ENCODE measurements at places on chromosomes 7 and 10.

- DNase-seq: no peak
Measured at GRCh38 chr7:150668472-150668911, 17.0 kb upstream of the GIMAP2 start.

DNA sequence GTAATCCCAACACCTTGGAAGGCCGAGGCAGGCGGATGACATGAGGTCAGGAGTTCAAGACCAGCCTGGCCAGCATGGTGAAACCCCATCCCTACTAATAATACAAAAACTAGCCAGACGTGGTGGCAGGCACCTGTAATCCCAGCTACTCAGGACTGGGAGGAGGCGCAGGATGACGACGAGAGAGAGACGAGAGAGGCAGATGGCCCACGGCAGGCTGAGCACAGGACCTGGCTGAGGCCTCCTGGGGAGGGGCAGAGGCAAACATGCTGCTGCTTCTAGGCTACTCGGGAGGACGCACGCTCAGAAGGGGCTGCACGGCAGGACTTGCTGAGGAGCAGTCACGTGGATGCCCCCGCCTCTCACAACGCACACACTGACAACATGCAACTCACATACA, 22.4 kb downstream of the DIP2C start:
- DNase-seq: no peak

- DNase-seq: no peak
Measured at GRCh38 chr10:104505521-104506042, 135.5 kb upstream of the SORCS3 start.

- no peak for DNase-seq
Measured at GRCh38 chr10:35578618-35578956, 26.6 kb upstream of the GJD4 start.

DNA sequence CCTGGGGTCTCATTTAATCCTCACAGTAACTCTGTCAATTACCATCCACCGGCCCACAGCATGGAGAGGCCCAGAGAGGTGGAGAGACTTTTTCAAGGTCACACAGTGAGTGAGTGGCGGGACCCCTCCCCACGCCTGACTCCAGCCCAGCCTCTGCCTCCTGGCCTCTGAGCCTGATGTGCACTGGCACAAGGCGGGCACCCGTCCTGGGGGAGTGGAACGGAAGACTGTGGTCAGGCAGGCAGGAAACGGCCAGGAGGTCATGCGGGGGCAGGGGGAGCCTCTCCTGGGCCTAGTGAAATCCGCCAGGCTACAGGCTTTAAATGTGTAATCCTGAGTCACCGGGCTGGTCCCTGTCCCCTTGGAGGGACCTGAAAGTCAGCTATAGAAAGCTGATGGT, 32.2 kb downstream of the ZCCHC24 start:
- DNase-seq: no peak

DNA sequence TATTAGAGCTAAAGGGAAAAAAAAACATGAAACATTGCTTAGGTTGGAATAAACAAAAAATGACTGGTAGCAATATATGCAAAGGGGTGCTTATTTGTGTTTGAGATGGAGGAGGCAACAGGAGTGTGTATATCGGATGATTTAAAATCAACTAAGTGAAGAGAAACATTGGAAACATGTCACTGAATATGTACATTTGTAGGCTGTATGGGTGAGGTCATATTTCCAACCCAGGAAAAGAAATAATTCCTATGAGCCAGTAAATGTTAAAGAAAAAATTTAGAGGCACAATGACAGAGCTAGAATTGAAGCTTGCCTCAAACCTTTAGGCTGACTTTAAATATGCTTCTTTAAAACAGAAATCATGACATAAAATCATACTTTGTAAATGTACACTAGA, 709.0 kb upstream of the SEMA3D start:
- no peak for DNase-seq

DNA sequence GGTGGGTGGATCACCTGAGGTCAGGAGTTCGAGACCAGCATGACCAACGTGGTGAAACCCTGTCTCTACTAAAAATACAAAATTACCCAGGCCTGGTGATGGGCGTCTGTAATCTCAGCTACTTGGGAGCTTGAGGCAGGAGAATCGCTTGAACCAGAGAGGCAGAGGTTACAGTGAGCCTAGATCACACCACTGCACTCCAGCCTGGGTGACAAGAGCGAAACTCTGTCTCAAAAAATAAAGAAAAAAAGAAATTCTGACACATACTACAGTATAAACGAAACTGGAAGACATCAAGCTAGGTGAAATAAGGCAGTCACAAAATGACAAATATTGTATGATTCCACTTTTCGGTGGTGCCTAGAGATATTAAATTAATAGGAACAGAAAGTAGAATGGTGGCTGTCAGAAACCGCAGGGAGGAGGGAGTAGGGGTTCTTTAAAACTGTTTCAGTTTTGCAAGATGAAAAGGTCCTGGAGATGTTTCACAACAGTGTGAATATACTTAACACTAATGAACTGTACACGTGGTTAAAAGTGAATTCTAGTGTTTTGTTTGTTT, 23.2 kb downstream of the PILRA start:
- peak; percentile 47 for DNase-seq

DNA sequence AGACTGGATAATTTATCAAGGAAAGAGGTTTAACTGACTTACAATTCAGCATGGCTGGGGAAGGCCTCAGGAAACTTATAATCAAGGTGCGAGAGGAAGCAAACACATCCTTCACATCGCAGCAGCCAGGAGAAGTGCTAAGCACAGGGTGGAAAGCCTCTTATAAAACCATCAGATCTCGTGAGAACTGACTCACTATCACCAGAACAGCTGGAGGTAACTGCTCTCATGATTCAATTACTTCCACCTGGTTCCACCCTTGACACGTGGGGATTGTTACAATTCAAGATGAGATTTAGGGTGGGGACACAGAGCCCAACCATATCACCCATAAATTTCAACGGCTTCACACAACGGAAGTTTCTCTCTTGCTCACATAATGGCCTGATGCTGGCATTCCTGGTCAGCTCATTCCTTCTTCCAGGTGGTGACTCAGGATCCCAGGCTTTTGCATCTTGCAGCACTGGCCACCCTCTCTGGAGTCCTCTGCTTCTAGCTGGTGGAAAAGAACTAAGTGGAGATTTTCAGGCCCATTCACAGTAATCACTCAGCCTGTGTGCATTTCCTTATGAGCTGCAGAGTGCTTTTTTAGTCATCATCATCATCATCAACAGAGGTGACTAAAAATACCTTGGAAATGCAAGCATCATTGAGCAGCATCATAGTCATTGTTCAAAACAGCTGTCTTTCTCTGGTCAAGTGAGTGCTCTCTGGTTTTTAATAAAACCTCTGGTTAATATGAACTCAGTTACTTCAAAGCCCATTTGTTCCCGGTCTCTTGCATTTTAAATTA, 308.1 kb downstream of the SFMBT2 start:
- no peak for DNase-seq

- no peak for DNase-seq
Measured at GRCh38 chr7:102859799-102860125, 53.0 kb upstream of the LRRC17 start.

- DNase-seq: no peak
Measured at GRCh38 chr10:29828956-29829355, 194.2 kb upstream of the SVIL start.

DNA sequence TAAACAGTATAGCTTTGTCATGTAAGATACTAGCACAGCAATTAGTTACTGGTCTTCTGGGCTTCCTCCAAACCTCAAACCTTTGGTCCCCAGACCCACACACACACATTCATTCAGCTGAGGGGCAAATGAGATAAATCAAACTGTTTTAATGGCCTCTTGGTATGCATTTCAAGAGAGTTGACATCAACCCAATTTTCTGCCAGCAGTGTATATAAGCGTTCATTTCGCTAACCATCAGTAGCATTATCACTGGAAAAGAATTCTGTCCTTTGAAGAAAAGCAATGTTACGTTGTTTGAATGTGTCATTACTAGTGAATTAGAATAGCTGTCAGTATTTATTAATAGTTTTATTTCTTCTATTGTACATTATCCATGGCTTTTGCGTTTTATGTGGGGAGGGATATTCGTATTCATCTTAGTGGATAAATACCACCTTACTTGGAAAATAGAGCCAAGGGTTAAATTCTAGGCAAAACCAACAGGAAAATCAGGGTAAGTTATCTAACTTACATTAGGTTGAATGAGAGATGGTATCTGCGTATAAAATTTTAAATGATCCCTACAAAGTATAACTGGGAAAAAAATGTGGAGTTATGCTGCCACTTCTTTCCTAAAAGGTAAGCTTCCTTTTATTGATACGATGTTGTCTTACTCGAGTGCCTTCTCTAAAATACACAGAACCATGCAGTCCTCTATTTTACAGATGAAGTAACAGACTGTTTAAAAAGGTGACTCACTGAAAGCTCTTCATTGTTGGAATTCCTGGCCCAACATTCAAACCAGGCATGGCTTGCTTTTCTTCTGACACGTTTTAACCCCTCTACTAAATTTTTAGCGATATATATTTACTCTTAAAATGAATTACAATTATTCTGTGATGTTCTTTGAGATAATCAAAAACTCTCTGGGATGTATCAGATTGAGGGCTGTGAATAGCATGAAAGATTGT, 2.0 kb upstream of the ZMYND11 start:
- DNase-seq: no peak

DNA sequence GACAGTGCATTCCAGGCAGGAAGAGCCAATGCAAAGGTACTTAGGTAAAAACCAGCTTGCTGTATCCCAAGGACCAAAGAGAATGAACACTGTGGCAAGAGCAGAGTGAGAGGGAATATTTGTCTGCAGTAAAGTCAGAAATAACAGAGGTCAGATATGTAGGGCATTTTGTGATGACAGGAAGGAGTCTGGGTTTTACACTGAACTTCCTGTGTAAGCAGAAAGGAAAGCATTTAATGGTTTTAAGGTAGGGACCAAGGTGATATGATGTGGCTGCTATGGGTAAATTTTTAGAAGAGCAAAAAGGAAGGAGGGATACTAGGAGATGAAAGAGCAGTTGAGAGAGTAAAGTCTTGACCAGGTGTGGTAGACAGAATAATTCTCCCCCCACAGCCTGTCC, 10.1 kb downstream of the ABCB1 start:
- no peak for DNase-seq

DNA sequence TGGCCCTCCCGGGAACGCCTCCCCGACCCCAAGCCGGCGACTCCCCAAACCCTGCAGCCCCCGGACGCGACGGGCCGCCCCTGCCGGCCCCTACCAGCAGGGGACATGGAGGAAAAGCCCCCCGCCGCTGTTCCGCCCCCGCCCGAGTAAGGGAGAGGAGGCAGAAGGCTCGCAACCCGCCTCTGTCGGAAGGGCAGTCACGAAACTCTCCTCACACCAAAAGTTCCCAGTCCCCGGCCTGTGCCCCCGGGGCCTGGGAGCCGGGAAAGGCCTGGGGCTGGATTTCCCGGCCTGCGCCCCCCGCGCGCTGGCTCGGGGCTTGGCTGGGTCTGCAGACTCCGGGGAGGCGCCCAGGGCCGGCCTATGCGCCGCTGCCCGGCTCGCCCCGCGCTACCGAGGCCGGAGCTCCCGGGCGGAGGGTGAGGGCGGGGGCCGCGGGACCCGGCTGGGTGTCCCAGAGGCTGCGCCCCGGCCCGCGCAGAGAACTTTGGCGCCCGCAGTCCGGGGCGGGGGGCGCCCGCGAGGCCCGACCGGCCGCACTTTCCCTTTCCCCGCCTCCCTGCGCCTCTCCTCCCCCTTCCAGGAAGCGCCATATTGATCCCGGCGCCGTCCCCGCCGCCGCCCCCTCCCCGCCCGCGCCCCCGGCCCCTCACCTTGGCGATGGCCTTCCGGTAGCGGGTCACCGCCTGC, 728 bp downstream of the PARD3 start:
- no peak for DNase-seq

DNA sequence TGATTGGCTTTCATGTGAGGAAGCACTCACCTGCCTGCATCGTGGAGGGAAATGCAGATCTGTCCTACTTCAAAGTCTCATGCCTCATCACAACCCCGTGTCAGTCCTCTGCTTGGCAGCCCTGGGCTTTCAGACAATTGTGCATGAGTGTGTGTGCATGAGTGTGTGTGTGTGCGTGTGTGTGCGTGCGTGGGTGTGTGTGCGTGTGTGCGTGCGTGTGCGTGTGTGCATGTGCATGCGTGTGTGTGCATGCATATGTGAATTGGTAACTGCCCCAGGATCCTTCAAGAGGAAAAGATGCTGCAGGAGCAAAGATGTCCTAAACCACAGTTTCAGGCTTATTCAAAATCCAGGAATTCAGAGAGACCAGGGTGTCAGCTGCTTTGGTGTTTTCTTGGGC, 71.3 kb downstream of the LANCL2 start:
- no peak for DNase-seq

DNA sequence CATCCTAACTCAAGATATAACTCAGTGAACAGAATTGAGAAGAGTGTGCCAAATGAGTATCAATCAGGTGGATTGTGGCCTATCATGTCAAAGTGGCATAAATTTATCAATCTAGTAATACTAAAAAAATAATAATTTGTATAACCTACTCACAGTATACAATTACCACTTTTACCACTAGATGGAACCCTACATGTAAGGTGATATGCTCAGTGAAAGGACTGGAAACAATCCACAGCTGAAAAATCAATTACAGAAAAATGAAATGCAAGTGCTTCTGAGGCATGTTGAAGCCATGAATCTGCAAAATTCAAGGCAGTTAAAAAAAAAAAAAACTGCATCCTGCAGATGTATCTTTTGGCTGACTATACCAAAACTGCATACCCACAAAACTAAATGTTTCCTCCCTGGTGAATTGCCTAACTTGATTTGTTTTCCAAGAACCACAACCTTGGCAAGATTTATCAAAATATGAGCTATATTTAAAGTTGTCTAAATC, 13.9 kb downstream of the ARHGAP19 start:
- no peak for DNase-seq

- DNase-seq: no peak
Measured at GRCh38 chr7:86916277-86916825, 143.1 kb downstream of the ELAPOR2 start.

- DNase-seq: no peak
Measured at GRCh38 chr7:38825721-38826440, 83.1 kb downstream of the VPS41 start.

DNA sequence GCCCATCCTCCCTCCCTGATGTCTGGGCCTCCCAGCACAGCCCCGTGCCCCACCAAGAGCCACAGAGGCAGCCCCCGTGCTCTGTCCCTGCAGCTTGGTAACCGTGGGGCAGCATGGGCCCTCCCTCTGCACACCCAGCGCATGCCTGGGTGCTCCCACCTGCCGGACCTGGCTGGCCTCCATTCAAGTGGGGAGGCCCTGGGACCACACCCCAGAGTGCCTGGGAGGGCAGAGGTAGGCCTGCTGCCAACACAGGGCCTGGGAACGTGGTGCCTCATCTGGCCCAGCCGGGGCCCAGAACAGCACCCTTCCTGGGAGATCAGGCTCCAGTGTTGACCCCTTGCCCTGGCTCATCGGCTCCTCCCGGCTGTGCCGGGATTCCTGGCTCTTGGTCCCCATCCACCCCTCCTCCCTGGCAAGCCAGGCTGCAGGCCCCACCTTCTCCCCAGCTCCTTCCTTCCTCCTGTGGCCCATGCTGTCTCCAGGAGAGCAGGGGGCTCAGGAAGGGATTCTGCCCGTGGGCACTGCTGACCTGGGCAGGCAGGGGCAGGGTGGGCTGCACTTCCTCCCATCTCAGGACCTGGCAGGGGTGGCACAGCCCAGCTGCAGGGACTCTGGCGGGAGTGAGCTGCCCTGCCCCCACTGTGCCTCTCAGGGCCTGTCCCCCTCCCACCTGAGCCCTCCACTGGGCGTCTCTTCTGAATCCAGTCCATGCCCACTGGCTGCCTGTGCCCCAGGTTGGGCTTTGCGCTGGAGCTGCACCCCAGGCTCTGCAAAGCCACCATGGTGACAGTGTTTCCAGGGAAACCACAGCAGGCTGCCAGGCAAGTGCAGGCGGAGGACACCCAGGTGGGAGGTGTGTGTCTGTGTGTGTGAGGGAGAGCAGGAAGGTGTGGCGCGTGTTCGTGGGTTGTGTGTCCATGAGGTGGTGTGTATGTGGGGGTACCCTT, 32.6 kb downstream of the PWWP2B start:
- DNase-seq: no peak

Measured in activated CD4-positive, alpha-beta T cell treated with anti-CD3 and anti-CD28 coated beads for 24 hours (primary cell).